ENCODE measurements at places on chromosomes 4 and X. TPM values are rescaled to one million over a fixed set of nuclear protein-coding genes. Genes with fewer than 3 reads are reported as not detected.

Gene ZNF718
- total RNA-seq = 3.7 TPM

Gene TMPRSS11A
- total RNA-seq = not detected

Gene CXCL6
- total RNA-seq = not detected

Gene TRMT10A
- total RNA-seq = 6.5 TPM

Gene TEC
- 6.8 TPM for total RNA-seq

Gene ARFIP1
- total RNA-seq = 20.9 TPM

Gene NAA11
- total RNA-seq = 24.4 TPM

Gene CYSLTR1
- not detected for total RNA-seq

Gene GATA1
- 291 TPM for total RNA-seq

Gene PWWP3B
- total RNA-seq = not detected

Gene ATP1B4
- total RNA-seq = not detected

Gene OCIAD1
- 148 TPM for total RNA-seq

Gene GLRA2
- total RNA-seq = not detected

Gene MEPE
- not detected for total RNA-seq

Gene CFAP99
- total RNA-seq = 0.18 TPM

Gene SORCS2
- not detected for total RNA-seq

Gene SOWAHD
- total RNA-seq = not detected

Gene C1QTNF7
- not detected for total RNA-seq

Gene KLF8
- total RNA-seq = 0.02 TPM
